Muscle of leg (tissue), 16 donors: ENCODE measurements at places on chromosomes 4 and X. TPM values are rescaled to one million over a fixed set of nuclear protein-coding genes. Genes with fewer than 3 reads are reported as not detected.
A peak's percentile ranks its signal among the peaks of the same experiment; 100 is the strongest.

Gene PDHA1
- total RNA-seq, result 165 TPM

Gene ERAS
- total RNA-seq, result not detected

Gene PHKA2
- 15.1 TPM for total RNA-seq

Gene HTN3
- not detected for total RNA-seq

Gene USP11
- 39.5 TPM for total RNA-seq

Gene RBMX
- total RNA-seq, result 212 TPM

Gene POLA1
- 19.9 TPM for total RNA-seq

Gene ABLIM2
- total RNA-seq, result 3.1 TPM

Gene SERPINA7
- not detected for total RNA-seq

DNA sequence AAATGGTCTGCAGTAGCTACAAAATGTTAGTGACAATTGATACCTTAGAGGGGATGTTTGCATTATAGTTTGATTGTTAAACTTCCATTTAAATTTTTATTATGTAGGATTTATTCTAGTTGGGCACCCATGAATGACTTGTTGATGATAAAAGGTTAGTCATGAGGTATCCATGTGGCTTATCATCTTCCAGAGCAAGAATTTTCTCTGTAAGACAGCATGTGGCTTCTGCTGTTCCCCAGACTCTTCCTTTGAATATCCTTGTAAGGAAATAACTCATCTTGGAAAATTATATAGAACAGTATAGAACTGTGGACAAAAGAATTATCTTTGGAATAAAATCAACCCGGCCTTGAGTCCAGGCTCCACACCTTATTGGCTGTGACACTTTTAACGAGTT, 40.1 kb upstream of the KLHL8 start:
- DNase-seq, result no peak

DNA sequence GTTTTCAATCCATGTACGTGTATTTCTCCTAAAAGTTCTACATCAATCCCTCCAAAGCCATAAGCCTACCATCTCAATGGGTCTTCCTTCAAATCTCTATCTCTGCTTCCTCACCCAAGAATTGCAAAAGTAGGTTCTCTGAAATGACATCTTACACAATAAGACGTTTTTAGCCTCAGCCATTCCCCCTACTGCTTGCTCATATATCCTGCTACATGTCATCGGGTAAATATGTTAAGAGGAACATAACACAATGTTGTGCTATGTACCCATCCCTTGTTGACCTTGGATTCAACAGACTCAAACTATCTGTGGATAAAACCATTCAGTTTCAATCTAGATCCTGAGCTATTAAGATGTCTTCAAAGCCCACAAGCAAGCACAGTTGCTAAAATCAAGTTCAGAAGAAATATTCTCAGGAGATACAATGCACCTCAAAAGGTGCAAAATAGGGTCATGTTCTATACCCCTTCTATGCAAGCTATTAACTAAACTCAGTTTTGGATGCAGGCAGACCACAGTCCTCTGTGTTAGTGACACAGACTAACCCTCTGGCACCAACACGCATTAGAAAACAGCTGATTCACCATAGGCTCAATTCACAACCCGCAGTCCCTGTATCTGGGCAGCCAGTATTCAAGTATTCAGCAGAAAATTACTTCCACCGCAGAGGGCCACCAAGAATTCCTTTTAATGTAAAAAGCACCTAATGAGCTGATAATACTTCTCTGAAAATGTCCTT, 56.8 kb downstream of the CD99L2 start:
- DNase-seq, result no peak

- no peak for DNase-seq
These were observed 165.3 kb upstream of the PPP1R2C start for GRCh38 chrX:42943051-42943974.

DNA sequence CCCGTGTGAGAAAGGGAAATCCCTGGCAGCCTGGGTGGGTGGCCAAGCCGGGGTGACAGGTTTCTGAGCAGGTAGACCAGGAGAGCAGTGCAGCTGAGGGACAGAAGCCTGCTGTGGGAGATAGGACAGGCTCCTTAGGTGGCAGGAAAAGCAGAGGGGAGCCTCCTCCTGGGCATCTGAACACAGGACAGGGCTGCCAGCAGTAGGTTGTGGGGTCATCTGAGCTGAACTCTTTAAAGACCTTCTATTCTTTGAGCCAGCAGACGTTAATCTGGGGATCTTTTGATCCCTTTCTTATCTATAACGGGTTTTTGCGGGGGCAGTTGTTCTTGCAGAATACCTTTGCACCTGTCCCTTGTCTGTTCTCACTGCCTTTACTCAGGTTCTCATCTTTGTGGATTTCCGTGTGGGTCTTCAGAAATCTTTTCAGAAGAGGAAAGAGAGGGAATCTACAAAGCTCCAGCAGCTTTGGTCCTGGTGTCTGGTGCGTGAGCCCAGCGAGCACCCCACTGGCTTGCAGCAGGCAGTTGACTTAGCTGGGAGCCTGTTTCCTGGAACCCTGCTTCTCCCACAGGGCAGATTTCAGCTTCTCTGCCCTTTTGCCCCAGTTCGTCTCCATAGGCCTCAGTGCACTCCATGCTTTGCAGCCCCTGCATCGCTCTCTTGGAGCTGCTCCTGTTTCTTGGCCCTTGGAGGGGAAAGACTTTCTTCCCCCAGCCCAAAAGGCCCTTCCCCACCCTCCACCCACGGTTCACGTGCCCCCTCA, 35.8 kb upstream of the TADA2B start:
- no peak for DNase-seq

DNA sequence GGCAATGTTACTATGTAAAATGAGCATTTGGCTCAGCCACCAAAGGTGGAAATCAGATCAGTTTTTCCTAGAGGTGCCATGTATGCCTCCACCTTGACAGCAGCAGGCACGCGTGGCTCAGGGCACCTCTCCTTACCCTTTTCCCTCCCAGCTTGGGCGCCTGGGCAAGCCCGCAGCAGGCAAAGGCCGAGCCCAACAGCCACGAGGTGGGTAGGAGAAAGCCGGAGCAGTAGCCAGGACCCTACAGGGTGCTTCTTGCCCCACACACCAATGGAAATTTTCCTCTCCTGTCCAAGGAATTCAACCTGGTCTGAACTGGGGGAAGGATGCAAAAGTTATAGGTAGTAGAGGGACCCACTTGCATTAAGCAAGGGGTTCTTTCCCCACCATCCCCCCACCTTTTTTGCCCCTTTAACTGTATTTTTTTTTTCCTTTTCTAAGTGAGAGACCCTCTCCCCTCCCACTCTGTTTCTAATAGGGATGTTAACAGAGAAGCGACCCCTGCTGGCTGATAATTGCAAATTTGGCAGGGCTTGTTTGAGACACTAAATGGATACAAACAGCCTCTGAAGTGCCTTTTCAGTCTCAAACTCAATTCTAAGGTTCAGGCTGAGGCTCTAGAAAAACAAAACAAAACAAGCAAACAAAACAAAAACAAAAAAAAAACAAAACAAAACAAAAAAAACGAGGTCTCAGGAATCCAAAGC, 895.1 kb downstream of the PCDH18 start:
- no peak for DNase-seq

- DNase-seq, result no peak
These were observed 1.6 kb upstream of the PHOX2B start for GRCh38 chr4:41750121-41750625.

DNA sequence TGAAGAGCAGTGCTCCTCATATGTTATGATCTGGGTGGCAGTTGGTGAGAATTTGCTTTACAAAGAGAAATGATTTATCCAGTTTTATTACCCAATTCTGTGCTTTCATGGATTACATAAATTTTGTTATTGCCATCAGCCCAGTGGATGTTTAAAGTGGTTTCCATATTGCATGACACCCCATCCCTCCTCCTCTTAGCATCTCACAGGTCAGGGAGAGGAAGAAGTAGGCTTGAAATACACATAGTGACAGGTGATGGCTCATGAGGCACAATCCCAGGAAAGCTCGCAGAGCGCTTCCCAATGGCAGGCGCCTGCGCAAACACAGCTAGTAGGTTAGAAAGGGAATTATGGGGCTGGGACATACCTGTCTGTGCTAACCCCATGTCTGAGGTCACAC, 47.7 kb upstream of the GATB start:
- DNase-seq, result no peak

DNA sequence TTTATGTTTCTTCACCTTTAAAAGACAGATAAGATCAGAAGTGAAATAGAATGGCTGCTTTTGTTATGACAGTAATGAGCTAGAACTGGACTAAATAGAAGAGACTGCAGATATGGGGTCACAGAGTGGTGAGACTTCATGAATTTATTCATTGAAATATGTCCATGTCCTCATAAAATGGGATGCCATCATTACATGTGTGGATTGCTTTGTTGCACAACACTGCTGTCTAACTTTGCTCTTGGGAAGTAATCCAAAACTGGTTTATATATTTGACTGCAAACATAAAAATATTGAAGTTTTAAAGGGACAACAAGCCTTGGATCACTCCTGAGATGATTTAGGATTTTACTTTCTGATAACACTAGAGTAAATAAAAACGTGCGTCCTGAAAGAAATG, 209.2 kb upstream of the FAT4 start:
- DNase-seq, result no peak

GRCh38 chr4:165635951-165636350, 237.1 kb upstream of the TLL1 start:
- DNase-seq, result no peak

DNA sequence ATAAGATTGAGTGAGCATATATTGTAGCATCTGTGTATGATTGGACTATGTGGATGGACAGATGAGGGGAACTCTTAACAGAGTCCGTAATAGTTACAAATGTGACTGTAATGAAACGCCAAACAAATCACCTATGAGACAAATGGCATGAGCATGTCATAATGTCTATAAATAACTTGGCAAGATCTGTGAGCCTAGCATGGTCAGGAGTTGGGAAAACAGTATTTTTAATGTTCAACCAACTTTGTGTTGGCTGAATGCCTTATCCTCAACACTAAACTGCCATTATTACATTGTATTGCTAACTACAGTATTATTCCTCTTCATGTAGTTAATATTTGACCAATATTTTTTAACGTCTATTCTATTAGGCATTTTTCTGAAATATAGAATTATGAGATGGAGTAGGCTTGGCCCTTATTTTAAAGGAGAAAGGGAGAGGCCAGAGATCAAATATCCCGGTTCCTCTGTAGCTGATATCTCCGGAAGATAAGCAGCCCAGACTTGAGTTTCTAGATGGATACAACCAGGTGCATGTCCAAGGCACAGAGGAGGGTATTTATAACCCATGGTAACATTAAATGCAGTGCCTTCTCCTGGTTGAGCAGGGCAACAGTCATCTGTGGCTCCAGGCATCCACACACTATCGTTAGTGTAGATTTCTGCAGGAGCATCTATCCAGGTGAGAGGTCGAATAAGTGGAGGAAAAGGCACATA, 32.7 kb downstream of the PF4 start:
- no peak for DNase-seq

GRCh38 chr4:109990261-109991257, 77.9 kb downstream of the EGF start:
- DNase-seq, result peak; percentile 19

DNA sequence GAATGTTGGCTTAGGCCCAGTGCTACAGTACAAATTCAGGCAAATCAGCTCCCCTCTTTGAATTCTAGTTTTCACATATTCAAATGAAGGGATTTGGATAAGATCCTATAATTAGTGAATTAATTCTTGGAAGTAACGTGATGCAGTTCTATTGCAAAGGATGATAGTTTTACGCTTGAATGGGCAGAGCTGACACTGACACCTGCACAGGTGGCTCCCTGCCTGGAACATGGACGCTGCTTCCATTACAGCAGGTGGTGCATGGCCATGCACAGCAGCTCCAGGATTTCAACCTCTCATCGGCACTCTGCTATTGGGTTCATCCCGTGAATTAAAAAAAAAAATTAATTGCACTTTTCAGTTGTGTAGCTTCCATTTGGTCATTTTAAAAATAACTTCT, 28.4 kb upstream of the RPS6KA6 start:
- no peak for DNase-seq

GRCh38 chr4:125420526-125420925, 105.8 kb downstream of the FAT4 start:
- no peak for DNase-seq

- DNase-seq, result no peak
These were observed 159.1 kb upstream of the DGKK start for GRCh38 chrX:50629774-50630173.
